ENCODE measurements at places on chromosomes 6 and 20.

DNA sequence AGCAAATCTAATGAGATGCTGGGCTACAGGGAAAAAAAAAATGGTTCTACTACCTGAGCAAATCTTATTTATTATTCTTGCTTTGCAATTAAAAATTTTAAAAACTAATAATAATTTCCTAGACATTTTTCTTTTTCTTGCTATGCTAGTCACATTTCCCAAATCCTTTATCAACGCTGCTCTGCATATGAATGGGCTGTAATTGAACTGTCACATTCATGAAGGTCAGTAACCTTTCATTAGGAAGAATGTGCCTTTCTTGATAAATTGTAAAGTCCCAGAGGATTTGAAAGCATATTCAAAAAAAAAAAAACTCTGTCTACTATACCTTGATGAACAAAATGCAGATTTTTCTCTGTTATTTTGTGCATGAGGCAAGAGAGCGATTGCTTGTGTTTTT lies 538.7 kb upstream of the ID4 start:
- no peak for DNase-seq

GRCh38 chr6:143976806-143977349 lies 31.2 kb downstream of the PLAGL1 start:
- DNase-seq = no peak

- no peak for DNase-seq
These were observed 122.6 kb downstream of the GPX5 start for GRCh38 chr6:28648035-28648877.

GRCh38 chr6:156658186-156658965 lies 118.8 kb upstream of the ARID1B start:
- DNase-seq = no peak

DNA sequence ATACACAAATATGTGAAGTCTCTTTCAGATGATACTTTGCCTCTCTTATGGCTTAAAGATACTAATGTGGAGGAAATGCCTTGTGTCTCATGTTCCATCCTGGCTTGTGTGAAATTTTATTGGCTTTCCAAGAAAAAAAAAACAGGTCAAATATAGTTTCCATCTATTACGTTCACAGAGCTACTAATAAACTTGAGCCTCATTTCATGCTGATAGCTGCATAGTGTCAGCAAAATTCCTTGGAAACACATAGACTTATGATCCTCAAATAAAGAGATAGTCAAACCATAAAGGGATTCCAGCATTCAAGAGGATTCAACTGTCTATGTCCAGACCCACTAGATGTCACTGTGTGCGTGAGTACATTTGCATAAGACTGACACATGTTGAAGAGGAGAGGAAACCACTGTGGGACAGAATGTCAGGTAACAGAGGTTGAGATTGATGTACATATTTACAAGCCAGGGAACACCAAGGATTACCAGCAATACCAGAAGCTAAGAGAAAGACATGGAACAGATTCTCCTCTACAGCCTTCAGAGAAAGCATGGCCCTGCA lies 266.6 kb downstream of the COL12A1 start:
- no peak for DNase-seq

- DNase-seq = no peak
These were observed 488.6 kb upstream of the SULF2 start for GRCh38 chr20:48273843-48274242.

DNA sequence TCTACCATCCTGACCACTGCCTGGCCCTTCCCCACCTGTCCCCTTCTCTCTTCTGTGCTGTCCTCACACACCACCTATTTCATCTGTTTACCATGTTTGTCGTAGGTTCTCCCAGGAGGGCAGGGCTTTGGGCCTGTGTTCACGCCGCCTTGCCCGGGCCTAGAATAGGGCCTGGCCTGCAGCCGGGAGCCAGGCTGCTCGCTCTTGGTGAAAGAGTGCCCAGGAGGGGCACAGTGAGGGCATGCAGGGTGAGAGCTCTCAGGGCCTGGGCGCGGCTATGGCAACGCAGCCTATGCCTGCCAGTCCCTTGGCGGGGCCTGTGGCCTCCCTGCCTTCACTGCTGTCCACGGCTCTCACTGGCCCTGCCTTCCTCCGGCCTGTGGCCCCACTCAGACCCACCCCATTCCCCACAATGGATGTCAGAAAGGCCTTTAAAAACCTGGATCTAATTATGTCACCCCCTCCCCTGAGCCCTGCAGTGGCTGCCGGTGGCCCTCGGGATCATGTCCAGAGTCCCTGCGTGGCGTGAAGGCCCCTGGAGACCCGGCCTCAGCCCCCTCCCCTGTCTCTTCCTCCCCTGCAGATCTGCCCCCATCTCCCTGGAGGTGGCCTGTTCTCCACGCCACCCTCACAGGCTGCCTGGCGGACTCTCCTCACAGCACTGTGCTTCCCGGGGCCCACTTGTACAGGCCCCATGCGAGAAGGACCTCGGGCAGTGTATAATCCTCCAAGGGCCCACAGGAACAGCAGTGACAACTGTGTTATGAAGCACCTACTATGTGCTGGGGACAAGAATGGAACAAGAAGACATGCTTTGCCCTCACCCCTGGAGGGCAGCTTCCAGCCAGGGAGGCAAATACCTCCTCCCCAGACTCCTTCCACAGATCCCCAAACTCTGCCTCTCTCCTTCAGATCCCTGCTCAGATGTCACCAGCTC lies 22.9 kb upstream of the NOL4L start:
- no peak for DNase-seq

- DNase-seq = no peak
These were observed 24.7 kb upstream of the HINT3 start for GRCh38 chr6:125931733-125932450.

GRCh38 chr6:89605861-89606260 lies 32.7 kb downstream of the LYRM2 start:
- DNase-seq = no peak

GRCh38 chr6:119079283-119079809 lies 882 bp upstream of the FAM184A start:
- DNase-seq = no peak

GRCh38 chr6:109579361-109579760 lies 96.3 kb upstream of the ZBTB24 start:
- DNase-seq = no peak

- no peak for DNase-seq
These were observed 31.5 kb upstream of the ADTRP start for GRCh38 chr6:11810039-11810541.
